ENCODE measurements at places on chromosomes 12 and 14.

GRCh38 chr12:52254180-52254964, 20.1 kb upstream of the KRT86 start:
- DNase-seq, result no peak

DNA sequence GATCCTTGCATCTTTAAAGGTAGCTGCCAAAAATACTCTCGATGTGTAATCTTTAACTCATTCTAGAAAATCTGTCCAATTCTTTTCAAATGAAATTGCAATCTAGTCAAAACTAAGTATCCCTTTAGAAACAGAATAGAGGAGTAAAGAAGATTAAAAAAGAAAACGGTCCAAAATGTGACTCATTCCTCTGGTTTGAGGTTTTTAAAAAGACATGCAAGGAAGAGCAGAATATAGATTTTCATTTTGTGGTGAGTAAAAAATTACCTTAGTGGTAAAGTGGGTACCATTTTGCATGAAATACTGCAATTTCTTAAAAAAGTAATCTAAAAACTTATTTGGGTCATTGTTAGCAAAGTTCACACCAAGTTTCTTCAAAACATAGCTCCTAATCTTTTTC, 108.4 kb downstream of the BRMS1L start:
- no peak for DNase-seq

- no peak for DNase-seq
Measured at GRCh38 chr12:43111608-43112007, 440.4 kb downstream of the ADAMTS20 start.

GRCh38 chr12:51752234-51752889, 96.2 kb downstream of the FIGNL2 start:
- DNase-seq, result no peak

GRCh38 chr14:67420102-67420739, 8.3 kb upstream of the PLEK2 start:
- no peak for DNase-seq

DNA sequence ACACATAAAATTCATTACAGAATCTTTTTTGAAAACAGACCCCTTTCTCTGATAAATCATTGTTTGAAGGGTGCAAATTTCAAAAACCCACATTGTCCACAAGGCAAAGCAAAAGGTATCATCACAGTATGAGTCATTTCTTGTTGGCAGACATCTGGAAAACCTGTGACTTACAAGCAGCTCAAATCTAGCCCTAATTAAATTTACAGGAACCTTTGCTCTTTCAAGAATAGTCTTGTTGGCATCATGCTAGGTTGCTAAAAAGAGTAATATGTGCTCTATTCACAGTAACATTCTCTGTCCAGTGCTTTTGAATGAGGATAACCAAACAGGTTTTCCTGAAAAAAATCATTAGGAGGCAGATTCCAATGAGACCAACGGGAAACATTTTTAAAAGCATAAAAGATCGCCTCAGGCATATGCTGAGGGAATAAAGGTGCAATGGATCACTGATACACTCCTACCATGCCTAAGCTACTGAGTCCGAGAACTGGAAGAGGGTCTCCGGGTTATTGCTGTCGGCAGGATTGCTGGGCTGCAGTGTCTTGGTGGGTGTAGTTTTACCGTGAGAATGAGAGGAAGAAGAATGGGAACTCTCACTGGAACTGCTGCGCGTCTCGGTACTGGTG, 55.5 kb upstream of the TTC7B start:
- no peak for DNase-seq

DNA sequence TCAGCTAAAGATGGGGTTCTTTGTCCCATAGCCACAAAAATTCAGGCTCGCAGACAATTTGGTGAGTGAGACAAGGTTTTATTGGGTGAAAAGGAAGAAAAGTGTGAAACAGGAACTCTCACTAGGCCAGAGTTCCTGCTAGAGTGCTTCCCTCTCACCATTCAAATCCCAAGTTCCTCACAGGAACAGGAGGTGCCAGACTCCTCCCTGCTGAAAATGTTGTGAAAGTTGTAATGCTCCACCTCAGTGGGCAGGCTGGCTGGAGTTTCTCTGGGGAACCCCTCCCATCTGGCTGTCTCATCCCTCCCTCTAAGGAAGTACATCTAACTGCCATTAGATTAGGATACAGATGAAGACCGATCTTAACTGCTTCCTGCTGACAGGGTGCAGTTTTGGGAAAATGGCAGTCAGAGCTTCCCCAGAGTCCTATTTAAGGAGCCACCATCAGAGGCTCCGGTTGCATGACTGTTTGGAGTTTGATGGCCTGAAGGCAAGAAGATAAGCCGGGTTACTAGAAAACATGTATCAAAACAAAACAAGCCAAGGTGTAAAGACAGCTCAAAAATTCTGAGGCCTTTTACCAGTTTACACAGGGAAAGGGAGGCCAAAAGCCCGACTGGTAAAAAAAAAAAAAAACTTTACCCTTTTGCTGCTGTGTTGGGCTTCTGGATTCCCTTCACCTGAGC, 127.6 kb downstream of the FSCB start:
- no peak for DNase-seq

- no peak for DNase-seq
Measured at GRCh38 chr12:113759135-113759534, 207.0 kb downstream of the RBM19 start.

GRCh38 chr12:15788233-15789219, 662 bp downstream of the EPS8 start:
- peak; percentile 9 for DNase-seq

GRCh38 chr12:122202017-122202416, 1.5 kb upstream of the B3GNT4 start:
- DNase-seq, result no peak

- DNase-seq, result no peak
Measured at GRCh38 chr12:28611115-28611435, 420.8 kb downstream of the CCDC91 start.

- DNase-seq, result no peak
Measured at GRCh38 chr12:132085291-132085635, 58.9 kb downstream of the DDX51 start.

GRCh38 chr12:102740141-102740955, 176.7 kb downstream of the PAH start:
- DNase-seq, result no peak

GRCh38 chr12:1167784-1168183, 176.8 kb downstream of the ERC1 start:
- DNase-seq, result no peak

- no peak for DNase-seq
Measured at GRCh38 chr14:81390696-81391095, 9.4 kb downstream of the STON2 start.

DNA sequence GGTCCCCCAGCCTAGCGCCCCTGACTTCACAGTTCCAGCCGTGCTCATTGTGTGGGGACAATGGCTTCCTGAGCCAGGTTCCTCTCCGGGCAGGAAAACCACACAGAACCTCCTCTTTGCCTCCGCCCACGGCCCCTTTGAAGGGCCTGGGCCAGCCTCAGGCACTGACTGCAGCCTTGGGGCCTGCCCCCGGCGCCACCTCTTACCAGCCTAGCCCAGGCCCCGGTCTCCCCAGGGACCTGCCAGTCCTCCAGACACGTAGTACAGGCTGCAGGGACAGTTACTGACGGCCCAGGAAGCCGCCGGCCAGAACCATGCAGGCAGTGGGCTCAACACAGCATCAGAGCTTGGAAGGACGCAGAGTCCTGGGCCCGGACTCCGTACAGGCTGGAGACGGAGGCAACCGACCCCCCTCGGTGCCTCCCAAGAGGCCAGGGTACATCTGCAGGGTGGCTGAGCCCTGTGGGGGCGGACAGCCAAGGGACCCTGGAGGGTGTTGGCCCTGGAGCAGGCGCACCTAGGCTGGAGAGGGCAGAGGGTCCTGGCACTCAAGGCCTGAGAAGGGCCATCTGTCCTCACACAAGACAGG, 20.9 kb upstream of the NUDT14 start:
- no peak for DNase-seq

DNA sequence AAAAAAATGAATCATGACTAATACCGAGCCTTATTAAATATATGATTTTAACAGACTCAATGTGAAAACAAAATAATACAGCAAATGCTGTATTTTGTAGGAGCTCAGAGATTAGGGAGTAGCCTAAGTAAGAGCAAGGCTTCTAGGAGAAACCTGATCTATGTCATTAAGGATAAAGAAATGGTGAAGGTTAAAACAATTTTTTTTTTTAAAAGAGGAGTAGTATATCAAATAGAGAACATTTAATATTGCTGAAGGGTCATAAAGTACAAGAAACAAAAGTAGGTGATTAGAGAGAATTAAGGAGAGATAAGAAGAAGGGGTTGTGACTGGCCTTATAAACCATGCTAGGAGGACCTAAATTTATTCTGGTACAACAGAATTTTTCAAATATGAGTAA, 39.1 kb downstream of the PPP1R12A start:
- no peak for DNase-seq

- no peak for DNase-seq
Measured at GRCh38 chr12:122852336-122853275, 17.3 kb downstream of the HIP1R start.

- no peak for DNase-seq
Measured at GRCh38 chr12:128745772-128746689, 77.7 kb downstream of the SLC15A4 start.

DNA sequence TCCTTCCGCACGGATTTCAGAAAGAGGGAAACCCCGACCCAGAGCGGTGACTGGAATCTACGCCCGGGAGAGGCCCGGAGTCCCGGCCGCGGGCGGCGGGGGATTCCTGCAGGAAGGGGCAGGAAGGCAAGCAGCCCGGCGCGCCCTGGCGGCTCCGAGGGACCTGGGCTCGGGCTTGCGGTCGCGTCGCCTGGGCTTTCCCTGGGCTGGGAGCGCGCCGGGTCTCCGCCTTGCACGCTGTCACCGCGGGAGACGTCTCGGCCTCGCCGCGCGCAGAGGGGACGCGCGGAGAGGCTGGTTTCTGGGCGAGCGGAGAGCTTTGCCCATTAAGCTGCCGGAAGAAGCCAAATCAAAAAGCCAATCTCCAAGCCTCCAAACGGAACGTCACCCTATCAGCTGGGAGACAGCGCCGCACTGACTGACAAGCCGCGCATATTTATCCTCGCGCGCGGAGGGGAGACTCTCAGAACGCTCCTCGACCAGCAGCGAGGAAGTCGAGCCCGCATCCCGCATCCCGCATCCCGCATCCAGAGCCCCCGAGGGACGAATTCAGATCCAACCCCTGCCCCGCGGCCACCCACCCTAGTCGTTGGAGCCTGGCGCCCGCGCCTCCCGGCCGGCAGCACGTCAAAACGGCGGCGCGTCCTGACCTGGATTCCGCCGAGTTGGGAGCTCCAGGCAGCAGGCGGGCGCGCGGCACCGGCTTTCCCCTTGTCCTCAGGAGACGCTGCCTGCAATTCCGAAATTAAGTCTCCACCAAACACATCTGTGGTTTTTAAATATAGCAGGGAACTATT, at the start of gene SLC8A3:
Gene SLC8A3 (minus strand): TSS at position 293 of the 797 bp plus-strand sequence. CDS start 20,529 bp downstream, outside the sequence.
- no peak for DNase-seq

GRCh38 chr14:64983439-64984310, 3.0 kb upstream of the FNTB start:
- DNase-seq, result peak; percentile 32

DNA sequence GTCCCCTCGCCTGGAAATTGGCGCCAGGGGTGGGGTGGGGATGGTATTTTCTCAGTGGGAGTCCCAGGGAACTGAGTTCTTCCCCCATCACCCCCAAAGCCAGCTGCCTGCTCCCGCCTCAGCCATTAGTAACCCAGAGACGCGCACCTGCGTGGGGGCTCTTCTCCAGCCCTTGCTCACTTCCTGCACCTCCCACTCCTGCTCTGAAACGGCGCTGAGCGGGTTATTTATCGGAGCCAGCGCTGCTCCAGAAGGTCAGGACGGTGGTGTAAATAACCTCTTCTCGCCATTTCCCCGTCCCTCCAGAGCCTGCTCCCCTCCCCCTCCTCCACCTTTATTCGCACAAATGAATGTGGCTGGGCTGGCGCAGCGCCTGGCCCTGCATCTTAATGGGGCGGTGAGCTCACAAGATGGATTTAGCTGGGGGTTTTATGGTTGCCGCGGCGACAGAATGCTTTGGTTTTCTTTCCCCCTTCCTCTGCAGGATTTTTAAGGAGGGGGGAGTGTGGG, 12.2 kb downstream of the GPR84 start:
- no peak for DNase-seq

GRCh38 chr12:117897372-117898161, 71.2 kb downstream of the KSR2 start:
- DNase-seq, result no peak

Data from activated T-cell treated with anti-CD3 and anti-CD28 coated beads for 1 hour (primary cell).